Activated CD4-positive, alpha-beta T cell treated with anti-CD3 and anti-CD28 coated beads for 24 hours (primary cell): ENCODE measurements at places on chromosomes 6 and 20.
A peak's percentile ranks its signal among the peaks of the same experiment; 100 is the strongest.

DNA sequence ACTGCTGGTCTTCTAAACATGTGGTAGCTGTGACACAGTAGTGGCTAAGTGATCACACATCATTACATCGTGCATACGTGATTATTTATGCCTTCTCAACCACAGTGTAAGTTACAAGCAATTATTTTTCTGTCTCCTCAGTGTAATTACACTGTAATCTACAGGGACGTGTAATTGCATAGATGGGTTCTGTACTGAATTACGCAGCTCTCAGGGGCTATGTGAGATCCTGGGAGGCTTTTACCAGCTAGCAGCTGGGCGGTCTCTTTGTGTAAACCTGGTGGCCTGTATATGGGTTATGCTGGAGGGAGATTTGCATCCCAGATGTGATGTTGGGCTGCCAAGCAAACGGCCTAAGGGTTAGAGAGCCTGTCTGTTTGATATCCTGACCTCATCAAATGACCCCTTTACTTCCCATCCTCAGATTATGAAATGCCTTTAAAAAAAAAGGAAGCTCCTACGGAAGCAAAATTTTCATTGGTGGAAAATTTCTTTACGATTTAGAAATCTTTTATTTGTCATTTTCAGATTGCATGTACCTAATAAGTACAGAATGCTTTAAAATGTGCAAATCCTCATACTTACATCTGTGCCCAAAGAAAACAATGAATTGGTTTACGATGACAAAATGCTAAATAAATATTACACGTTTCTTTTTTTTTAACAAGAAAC is 402.8 kb upstream of the JAG1 start:
- DNase-seq = no peak

DNA sequence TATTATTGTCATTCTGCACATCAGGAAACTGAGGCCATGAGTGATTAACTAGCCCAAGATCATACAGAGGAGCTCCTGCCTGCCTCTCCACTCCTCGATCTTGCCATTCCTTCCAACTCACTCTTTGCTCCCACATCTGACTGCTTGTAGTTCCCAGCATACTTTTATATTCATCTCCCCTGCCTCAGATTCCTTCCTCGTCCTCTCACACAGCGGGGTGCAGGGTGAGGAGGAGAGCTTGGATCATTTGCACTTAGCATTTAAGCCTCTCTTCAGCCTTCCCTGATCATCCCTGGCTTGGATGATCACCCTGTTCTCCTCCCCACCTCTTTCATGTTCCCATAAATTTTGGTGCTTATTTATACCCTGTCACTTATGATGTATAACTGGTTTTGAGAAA is 515.1 kb upstream of the SOX4 start:
- no peak for DNase-seq

DNA sequence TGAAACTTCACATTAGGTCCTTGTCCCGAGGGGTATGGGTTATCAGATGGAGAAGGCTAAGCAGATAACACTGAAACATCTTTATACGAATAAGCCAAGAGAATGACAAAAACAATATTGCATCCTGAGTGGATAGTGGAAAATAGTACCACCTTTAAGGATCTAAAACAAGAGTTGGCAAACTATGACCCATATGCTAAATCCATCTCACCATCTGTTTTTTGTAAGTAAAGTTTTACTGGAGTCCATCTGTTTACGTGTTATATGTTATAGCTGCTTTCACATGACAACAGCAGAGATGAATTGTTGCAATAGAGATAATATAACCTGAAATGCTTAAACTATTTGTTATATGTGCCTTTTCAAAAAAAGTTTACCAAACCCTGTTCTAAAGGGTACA is 76.1 kb upstream of the TRDN start:
- DNase-seq = no peak

GRCh38 chr20:20259533-20259932 is 108.4 kb upstream of the INSM1 start:
- DNase-seq = no peak

DNA sequence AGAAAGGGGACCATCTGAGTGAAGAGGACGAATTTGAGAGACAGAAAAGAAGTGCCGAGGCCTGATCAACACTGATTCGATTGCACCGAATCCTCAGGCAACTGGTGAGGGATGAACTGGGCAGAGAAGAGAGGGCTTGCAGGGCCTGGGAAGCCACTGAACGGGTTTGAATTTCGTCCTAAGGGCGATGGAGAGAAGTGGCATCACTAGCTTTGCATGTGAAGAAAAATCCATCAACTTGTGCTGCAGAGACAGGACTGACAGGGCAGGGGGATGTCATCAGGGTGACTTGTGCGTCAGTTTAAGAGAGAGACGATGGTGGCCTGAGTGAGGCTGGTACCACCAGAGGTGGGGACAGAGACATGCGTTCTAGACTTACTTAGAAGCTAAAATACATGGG is 73.7 kb upstream of the SLC22A23 start:
- no peak for DNase-seq

DNA sequence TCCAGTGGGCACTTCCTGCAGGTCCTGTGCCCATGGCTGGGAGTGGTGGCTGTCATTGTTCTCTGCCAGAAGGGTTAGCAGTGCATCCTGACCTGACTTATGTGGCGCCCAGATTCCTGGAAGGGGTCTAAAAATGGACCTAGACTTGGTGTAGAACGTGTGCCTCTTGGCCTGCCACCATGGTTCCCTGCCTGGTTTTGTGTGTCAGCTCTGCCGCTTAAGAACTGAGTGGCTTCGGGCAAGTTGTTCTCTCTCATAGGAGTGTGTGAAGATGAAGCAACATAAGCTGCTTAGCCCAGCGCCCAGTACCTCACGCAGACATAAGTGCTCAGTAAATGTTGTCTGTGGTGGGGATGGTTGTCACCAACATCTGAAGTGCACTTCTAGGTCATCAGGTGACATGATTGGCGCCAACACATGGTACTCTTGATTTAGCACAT is 52.1 kb downstream of the PTPN1 start:
- DNase-seq = no peak

DNA sequence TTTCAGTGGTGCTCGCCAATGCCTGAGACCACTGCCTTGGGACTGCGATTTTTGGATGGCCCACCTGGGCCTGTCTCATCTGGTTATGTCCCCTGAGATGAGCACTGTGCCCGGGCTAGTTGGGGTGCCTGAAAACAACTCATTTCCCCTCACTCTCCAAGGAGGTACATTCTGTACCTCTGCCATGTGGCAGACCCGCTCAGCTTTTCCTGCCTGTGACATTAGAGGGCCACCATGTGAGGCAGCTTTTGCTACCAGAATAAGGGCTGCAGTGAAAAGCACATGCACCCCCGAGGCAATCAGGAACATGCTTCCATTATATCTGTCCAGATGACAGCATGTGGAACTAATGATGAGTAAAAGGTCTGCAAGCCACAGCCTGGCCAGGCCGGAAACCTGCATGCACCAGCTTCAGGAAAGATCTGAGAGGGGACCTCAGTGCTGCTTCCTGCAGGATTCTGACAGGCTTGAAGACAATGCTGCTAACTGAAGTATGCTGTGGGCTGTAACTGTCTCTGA is 11.3 kb upstream of the SRSF6 start:
- no peak for DNase-seq

GRCh38 chr6:18062733-18063132 is 59.7 kb downstream of the NHLRC1 start:
- no peak for DNase-seq

DNA sequence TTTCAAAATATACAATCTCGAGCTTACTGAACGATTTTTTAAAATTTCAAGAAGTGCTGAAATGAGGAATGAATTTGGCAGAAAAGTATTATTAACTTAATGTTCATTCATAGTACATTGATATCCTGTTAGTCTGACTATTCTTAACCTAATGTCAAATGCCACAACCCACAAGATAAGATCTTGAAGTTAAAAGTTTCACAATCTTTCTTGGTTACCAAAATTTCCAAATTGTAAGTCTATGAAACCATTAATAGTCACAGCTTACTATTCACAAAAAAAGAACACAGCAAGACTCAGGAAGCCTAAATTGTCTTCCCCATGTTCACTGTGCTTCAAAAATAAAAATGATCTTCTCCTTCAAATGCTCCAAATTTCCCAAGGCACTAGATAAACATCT is 71.3 kb downstream of the HACE1 start:
- no peak for DNase-seq

- DNase-seq = no peak
Measured at GRCh38 chr20:45792317-45793118, 764 bp downstream of the DNTTIP1 start.

- no peak for DNase-seq
Measured at GRCh38 chr6:39362487-39362865, 40.0 kb upstream of the KCNK16 start.

GRCh38 chr20:25407311-25408169 is at the start of gene GINS1:
GINS1 (plus strand) TSS chr20:25407673; CDS start chr20:25407821, 148 bp downstream.
- peak; percentile 76 for DNase-seq

GRCh38 chr20:24777746-24778145 is 171.3 kb upstream of the CST7 start:
- DNase-seq = no peak

DNA sequence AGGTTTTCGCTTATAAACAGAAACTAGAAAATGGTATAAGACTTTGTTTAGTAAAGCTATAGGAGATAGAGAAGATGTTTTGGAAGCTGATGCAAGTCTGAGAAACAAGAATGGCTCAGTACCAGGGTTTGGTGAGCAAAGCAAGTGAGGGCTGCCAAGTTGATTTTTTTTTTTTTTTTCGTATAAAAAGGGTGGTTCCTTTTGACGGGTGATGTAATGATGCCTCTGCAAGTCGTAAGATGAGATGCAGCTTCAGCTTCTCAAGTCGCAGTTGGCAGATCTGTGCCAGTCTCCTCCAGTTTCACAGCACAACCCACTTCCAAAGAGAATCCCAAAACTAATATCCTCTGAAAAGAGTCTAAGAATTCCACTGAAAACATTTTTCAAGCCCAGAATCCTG is 252.8 kb upstream of the CDH4 start:
- no peak for DNase-seq

GRCh38 chr20:21338291-21338690 is 35.2 kb downstream of the XRN2 start:
- DNase-seq = no peak

GRCh38 chr20:64222851-64223525 is 32.6 kb upstream of the PCMTD2 start:
- DNase-seq = no peak

GRCh38 chr6:24078200-24078599 is 47.8 kb upstream of the NRSN1 start:
- DNase-seq = no peak

DNA sequence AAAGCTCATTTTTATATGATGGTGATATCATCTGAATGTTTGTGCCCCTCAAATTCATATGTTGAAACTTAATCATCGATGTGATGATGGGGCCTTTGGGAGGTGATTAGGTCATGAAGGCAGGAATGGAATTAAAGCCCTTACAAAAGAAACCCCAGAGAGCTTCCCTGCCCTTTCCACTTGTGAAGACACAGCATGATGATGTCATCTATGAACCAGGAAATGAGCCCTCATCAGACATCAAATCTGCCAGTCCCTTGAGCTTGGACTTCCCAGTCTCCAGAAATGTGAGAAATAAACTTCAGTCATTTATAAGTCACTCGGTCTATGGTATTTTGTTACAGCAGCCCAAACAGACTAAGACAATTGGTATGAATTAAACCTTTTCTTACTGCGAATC is 153.1 kb downstream of the MYB start:
- DNase-seq = no peak

GRCh38 chr6:148389917-148390316 is 47.3 kb downstream of the SASH1 start:
- DNase-seq = no peak

GRCh38 chr20:10313215-10313614 is 94.6 kb downstream of the SNAP25 start:
- DNase-seq = no peak

GRCh38 chr20:19274412-19275015 is 62.1 kb downstream of the SLC24A3 start:
- no peak for DNase-seq

- no peak for DNase-seq
Measured at GRCh38 chr20:35451295-35451694, 4.1 kb upstream of the CEP250 start.

GRCh38 chr6:74137911-74138310 is 441.9 kb downstream of the CD109 start:
- DNase-seq = no peak

GRCh38 chr6:33996120-33996475 is 149.8 kb downstream of the GRM4 start:
- DNase-seq = no peak

GRCh38 chr6:8557014-8557748 is 121.8 kb upstream of the SLC35B3 start:
- no peak for DNase-seq

- no peak for DNase-seq
Measured at GRCh38 chr20:2151858-2152281, 50.2 kb downstream of the STK35 start.

DNA sequence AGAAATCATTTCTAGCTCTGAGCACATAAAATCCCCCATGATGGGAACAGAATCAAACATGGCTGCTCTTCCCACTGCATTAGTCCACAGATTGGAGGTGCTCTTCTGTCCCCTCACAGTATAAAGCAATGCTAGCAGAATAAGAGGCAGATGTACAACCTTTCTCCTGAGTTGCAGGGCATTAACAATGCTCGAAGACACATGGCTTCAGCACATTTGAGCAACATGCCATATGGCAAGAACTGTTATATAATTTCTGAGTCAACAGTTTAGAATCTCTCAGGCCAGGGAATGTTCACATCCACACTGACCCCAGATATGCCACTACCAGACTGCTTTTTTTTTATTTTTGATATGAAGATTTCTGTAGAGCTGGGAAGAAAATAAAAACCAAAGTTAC is 119.6 kb downstream of the KIF13A start:
- DNase-seq = no peak

DNA sequence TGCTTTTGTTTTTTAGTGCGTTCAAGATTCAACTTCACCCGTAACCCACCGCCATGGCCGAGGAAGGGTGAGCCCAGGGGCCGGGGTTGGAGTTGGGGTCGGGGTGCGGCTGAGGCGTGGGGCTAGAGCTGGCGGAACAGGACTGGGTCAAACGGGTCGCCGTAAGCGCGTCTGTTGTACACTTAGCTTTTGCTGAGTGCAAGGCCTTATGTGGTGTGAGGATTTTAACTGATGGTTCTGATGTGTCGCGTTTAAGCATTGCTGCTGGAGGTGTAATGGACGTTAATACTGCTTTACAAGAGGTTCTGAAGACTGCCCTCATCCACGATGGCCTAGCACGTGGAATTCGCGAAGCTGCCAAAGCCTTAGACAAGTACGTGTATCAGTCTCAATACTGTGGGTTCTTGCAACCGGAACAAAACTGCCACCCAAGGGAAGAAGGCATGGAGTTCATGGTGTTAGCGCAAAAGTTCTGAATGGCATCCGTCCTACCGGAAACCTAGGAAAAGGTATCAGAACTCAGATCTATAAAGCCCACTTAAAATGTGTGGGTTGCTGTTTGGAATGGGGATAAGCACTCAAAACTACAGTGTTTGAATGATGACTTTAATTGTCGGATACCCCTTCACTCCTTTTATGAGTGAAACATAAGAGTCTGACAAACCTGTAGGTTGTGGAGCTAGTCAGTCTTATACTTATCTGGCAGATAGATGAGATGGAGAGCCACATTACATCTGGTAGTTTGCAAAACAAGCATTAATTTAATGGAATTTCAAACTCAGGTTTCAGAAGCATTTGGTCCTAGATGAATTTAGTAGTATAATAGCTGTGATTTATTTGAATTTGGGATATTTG is 574 bp downstream of the RPS12 start:
- DNase-seq = no peak

- DNase-seq = no peak
Measured at GRCh38 chr6:140485740-140486449, 1111.4 kb upstream of the CITED2 start.

GRCh38 chr20:59819496-59820203 is 113.8 kb downstream of the SYCP2 start:
- no peak for DNase-seq
